Esophagus squamous epithelium (tissue), 5 donors: ENCODE measurements at places on chromosomes 6 and 20.

GRCh38 chr20:60213126-60213893 lies 255.1 kb downstream of the CDH26 start:
- DNase-seq: no peak

- no peak for DNase-seq
Measured at GRCh38 chr6:39107034-39107433, 8.0 kb downstream of the SAYSD1 start.

- no peak for DNase-seq
Measured at GRCh38 chr6:39608652-39609345, 116.4 kb downstream of the KIF6 start.

GRCh38 chr20:19252451-19253120 lies 40.1 kb downstream of the SLC24A3 start:
- no peak for DNase-seq

DNA sequence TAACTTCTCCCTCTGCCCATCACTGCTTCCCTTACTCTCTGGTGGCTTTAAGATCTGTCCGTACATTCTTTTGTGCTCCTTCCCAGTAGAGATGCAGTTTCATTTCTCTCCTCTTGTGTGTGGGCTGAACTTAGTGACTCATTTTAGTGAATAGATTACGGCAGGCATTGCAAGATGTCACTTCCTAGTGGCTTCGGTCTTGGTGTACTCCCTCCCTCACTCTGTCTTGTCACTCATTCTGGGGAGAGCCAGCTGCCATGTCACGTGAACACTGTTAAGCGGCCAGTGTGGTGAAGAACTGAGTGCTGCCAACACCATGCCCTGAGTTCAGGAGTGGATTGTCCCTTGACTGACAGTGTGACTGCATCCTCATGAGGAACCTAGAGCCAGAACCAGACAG lies 115.9 kb downstream of the OTOR start:
- DNase-seq: no peak

DNA sequence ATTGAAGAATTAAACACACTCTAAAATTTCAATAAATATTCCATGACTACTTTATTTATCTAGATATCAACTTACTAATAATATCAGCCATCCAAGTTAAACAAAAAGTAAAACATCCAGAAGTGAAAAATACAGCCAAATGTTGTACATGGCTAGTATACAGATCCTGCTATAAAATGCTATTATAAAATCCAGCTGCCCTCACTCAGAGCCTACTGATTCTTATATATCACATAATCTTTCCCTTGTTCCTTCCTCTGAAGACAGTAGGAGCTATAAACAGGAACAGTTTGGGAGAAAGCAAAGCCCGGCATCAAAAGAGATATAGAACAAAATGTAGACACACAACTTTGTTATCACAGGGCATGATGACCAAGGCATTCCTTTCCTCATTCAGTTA lies 212.9 kb downstream of the PLCB4 start:
- DNase-seq: no peak

DNA sequence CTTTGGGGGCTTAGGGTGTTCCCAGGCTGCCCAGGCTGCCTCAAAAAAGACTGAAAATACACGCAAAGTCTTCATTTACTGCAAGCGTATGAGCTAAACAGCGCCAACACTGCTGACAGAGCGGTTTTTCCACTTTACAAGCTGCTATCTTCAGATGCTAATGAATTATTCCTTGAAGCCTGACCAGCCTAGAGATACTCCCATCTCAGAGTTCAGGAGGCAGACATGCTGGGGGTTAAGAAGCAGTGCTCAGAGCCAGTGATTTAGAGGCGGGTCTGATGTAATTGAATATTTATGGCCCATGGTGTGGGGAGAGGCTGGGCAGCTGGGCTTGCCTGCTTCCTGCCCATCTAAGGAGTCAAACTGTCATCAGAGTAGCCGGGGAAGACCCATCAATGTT lies 241.4 kb downstream of the SLC24A3 start:
- no peak for DNase-seq

DNA sequence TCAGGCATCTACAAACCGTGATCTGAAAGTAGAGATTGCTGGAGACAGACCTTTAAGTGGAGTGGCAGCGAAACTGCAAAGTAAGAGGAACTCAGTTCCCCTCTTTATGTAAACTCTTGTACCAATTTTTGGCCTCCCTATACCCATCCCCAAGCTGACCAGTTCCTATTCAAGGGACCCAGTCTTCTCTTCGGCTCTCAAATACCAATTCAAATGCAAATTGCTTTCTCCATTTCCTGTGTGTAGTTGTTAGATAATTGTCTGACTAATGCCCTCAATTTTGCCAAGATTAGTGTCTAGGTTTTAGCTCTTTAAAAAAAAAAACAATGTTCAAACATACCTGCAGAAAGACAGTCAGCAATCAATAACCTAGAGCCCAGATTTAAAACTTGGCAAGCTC lies 150.9 kb downstream of the EYA4 start:
- no peak for DNase-seq

DNA sequence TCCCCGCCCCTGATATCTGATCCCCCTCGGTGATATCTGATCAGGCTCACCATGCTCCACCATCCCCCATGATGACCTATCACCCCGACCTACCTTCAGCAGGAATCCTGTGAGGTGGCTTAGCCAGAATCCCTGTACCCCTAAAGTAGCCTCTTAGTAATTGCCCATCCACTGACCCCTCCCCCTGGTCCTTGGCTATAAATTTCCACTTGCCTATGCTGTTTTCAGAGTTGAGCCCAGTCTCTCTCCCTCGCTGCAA lies 177.5 kb upstream of the GGTLC1 start:
- no peak for DNase-seq

DNA sequence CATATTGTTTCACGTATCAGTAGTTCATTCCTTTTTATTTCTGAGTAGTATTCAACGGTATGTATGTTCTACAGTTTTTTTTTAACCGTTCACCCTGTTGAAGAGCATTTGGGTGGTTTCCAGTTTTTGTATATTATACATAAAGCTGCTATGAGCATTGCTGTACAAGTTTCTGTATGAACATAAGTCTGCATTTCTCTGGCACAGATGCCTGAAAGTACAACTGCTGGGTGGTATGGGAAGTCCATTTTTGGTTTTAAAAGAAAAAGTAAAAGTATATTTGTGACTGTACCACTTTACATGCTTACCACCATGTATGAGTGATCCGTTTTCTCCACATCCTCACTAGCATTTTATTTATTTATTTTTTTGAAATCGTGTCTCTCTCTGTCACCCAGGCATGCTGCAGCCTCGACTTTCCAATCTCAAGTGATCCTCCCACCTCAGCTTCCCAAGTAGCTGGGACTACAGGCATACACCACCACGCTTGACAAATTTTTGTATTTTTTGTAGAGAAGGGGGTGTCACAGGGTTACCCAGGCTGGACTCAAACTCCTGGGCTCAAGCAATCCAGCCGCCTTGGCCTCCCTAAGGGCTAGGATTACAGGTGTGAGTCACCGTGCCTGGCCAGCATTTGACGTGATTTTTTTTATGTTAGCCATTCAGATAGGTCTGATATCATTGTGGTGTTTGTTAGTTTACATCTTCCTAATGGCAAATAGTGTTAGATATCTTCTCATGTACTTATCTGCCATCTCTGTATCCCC lies 11.0 kb upstream of the SIM1 start:
- no peak for DNase-seq

DNA sequence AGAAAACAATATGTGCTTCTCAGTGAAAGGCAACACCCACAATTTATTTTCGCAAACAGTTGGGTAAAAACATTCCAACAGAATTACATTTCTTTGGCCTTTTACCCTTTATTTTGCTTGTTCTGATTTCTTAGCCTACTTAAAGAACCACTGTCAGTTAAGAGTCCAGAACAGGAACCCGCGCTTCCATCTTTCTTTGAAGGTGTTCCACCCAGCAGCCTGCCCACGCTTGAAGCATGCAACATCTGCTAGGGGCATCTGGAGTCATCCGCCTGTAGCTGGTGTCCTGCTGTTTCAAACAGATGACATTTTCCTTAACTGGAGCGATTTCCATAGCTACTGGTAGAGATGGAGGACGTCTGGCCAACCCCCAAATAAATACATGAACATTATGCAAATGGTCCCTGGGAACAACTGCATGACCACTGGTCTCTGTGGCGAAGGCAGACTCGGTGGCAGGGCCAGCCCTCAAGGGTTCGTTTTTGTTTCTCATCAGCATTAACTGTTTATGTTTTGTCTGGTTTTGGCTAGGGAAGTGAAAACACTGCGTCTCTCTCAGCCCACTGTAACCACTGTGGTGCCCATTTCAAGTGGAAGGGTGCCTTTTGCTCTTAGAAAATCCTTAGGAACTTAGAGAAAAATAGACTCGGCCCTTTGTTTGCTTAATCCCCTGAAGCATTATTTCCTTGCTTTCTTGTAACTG lies 51.6 kb downstream of the LAMA4 start:
- no peak for DNase-seq

DNA sequence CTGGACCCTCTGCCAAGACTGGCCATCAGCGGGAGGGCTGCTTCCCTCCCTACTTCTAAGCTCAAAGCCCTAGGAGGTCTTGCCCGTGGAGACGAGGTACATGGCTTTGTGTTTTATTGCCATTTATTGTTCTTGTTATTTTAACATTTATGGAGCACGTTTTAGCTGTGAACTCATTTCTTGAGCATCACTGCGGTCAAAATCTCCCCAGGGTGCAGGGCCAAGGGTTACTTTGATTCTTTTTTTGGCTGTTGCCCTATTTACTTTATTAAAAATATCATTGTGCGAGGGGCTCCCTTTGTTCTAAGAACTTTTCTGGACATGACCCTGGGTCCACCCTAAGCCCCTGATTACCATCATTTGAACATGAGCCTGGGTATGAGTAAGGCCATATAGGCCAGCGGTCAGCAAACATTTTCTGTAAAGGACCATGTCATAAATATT lies 51.6 kb downstream of the EYA2 start:
- no peak for DNase-seq

DNA sequence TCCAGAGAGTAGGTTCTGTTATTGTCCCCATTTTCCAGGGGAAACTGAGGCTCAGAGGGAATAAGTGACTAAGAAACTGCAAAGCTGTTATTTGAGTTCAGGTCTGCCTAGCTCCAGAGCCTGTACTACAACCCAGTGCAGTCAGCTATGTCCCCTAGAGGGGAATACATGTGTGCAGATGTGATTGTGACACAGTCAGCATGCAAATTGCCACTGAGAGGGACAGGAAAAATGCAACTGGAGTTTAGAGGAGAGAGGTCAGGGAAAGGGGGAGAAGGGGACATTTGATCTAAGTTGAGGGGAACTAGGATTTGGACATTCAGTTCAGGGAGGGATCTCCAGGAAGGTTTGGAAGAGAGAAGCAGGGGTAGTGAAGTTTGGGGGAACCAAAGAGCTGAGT lies 38.6 kb upstream of the EPB41L1 start:
- no peak for DNase-seq

GRCh38 chr20:17525650-17526049 lies 5.5 kb downstream of the BFSP1 start:
- DNase-seq: no peak

GRCh38 chr6:35497571-35498421 lies 917 bp upstream of the TEAD3 start:
- DNase-seq: no peak

DNA sequence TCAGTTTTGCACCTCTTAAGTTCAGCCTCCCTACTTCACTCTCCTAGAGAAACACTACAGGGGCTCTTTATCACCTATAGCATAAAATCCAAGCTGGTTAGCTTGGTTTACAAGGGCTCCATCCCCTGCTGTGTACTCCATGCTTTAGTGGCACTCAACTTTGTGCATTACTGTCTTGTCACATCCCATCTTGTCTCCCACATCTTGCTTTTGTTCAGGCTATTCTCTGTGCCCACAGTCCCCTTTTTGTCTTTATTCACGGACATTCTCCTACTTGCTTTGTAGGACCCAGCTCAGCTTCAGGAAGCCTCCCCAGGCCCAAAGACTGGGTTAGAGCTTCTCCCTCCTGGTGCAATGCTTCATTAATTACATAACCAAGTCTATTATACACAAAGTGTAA lies 107.9 kb upstream of the SPACA1 start:
- no peak for DNase-seq

DNA sequence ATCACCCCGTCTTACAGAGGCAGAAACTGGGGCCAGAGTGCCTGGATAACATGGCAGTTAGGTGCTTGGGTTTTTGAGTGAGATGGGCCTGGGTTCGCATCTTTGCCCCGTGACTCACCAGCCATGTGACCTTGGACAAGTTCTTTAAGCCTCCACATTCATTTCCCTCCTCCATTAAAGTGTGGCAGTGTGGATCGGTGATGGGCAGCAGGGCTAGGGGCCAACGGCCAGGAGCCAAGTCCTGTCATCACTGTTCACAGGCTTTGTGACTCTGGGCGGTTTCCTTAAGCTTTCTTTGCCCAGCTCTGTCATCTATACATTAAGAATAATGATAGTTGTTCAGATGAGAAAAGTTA lies 85.5 kb upstream of the PMEPA1 start:
- no peak for DNase-seq

GRCh38 chr6:141202626-141203025 lies 930.1 kb upstream of the GJE1 start:
- no peak for DNase-seq

DNA sequence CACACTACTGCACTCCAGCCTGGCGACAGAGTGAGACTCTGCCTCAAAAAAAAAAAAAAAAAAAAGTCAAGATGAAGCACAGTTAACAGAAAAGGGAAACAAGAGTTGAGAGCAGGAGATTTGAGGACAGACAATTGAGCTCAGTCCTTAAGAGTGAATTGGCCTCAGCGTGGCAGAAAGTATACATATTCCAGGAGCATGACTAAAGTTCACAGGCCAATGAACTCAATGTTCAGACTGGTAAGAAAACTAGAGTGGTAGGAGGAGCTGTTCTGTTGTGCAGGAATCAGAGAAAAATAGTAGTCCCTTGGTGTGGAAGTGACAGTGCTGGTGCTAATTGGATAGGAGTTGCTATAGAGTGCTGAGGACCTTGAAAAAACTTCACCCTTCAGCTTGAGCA lies 60.0 kb downstream of the NRN1 start:
- no peak for DNase-seq

- DNase-seq: no peak
Measured at GRCh38 chr6:152091201-152091600, 283.7 kb downstream of the ESR1 start.

DNA sequence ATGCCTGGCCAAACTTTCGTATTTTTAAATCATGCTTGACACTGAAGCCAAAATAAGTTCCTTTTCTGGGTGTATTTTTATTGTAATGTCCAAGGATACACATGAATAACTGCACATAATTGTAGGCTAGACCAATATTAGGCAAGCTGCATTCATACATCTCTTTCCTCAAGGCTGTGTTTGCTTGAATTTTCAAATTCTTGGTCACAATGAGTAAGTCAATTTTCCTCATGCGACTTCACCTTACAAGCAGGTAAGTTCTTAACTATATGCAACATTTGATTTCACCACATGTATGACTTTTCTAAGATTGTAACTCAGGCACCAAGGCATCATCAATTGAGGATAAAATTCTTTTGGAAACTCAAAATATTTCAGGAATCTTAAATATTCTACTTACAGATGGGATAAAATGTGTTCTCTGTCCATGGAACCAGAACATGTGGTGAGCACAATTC lies 112.4 kb upstream of the ZNF217 start:
- no peak for DNase-seq

GRCh38 chr6:78605909-78606446 lies 261.4 kb upstream of the IRAK1BP1 start:
- DNase-seq: no peak

- DNase-seq: no peak
Measured at GRCh38 chr6:106858653-106859092, 115.9 kb downstream of the CD24 start.

GRCh38 chr20:574297-574942 lies 30.8 kb upstream of the CSNK2A1 start:
- DNase-seq: no peak

GRCh38 chr6:158468666-158469065 lies 91.2 kb upstream of the TMEM181 start:
- DNase-seq: no peak

GRCh38 chr20:25051386-25052155 lies 6.4 kb downstream of the ACSS1 start:
- no peak for DNase-seq
